ENCODE measurements at places on chromosomes 1 and 21. TPM values are rescaled to one million over a fixed set of nuclear protein-coding genes. Genes with fewer than 3 reads are reported as not detected.

DNA sequence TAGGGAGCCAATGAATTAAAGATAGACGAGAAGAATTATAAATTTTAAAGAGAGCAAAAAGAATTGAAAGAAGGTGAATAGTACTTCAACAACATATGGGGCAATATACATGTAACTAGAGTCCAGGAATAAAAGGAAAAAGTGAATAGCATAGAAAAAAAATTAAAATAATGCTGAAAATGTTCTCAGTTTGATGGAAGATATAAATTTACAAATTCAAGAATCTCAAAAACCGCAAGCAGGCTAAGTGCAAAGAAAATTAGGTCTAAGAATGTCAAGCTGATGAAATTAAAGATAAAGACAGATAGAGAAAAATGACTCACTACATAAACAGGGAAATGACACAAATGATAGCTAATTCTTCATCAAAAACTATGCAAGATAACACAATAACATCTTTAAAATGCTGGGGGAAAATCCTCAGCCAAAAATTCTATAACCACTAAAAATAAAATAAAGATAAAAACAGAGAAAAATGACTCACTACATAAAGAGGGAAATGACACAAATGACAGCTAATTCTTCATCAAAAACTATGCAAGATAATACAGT is 326.3 kb downstream of the TBX15 start:
- H3K27ac ChIP-seq, result no peak overlapping the region
- H3K27me3 ChIP-seq, result no peaks in the 10 kb centered on the region
- no peaks in the 10 kb centered on the region for H3K4me1 ChIP-seq
- no peak for DNase-seq
- H3K4me3 ChIP-seq, result no peak overlapping the region

DNA sequence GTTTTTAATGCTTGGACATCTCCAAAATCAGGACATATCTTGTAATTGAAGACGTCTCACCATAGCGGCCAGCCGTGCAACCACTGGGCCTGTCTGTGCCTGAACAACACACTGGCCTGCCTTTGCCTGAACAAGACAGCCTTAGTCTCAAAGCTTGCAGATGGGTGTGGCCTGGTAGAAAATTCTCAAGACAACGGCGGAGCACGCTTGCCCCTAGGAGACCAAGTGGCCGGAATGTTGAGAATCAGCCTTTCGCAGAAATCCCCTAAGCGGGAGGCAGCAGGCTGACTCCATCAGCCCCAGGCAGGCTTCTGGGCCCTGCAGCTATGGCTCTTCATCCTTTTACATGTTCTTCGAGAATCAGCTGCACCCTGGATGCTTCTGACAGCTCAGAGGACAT is 98.0 kb upstream of the C1orf174 start:
- no peaks in the 10 kb centered on the region for H3K36me3 ChIP-seq
- DNase-seq, result no peak
- H3K27me3 ChIP-seq, result no peaks in the 10 kb centered on the region
- no peak overlapping the region for H3K27ac ChIP-seq

GRCh38 chr1:204564835-204565234 is 48.6 kb downstream of the MDM4 start:
- DNase-seq, result no peak
- H3K27me3 ChIP-seq, result no peaks in the 10 kb centered on the region
- no peak overlapping the region for H3K27ac ChIP-seq

GRCh38 chr1:47684964-47685762 is 247.3 kb downstream of the FOXD2 start:
- peaks cover 9% of the 10 kb centered on the region for H3K4me1 ChIP-seq
- no peak overlapping the region for H3K4me3 ChIP-seq
- peaks cover 7% of the 10 kb centered on the region for H3K27me3 ChIP-seq
- H3K27ac ChIP-seq, result no peak overlapping the region

DNA sequence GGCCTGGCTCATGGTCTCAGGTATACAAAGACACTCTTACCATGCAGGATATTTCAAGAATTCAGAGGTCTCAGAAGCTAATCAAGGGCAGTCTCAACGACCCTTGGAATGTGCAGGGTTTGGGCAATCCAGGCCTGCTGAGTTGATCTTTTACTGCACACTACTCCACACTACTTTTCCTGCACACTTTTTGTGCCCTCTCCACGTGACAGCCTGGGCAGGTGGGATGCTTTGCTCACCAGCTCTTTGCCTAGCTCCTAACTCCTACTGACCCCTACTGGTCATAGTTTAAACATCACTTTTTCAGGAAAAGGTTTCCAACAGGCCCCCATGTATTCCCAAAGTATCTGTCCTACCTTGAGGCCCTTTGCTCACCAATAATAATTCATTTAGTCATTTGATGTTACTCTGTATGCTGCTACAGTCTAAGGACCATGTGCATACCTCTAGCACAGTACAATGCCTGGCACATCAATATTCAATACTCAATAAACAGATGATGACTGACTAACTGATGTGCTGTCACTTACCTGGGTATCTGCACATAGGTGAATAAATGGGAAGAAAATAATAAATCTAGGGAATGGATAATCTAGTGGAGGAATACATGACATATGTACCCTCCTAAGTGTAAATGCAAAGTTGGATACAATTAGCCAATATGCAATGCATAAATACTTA is 9.6 kb downstream of the DUSP23 start:
- no peak overlapping the region for H3K27ac ChIP-seq
- peaks cover 35% of the 10 kb centered on the region for H3K27me3 ChIP-seq
- no peaks in the 10 kb centered on the region for H3K36me3 ChIP-seq
- H3K4me3 ChIP-seq, result no peak overlapping the region
- H3K4me1 ChIP-seq, result no peaks in the 10 kb centered on the region

The CLDN19 gene
- 1.9 TPM for total RNA-seq

The KCNA3 gene
- 1.1 TPM for total RNA-seq

- DNase-seq, result no peak
- H3K4me3 ChIP-seq, result no peak overlapping the region
- no peaks in the 10 kb centered on the region for H3K36me3 ChIP-seq
- no peak overlapping the region for H3K27ac ChIP-seq
Observed at GRCh38 chr1:9500756-9501754, 38.2 kb upstream of the SLC25A33 start.

DNA sequence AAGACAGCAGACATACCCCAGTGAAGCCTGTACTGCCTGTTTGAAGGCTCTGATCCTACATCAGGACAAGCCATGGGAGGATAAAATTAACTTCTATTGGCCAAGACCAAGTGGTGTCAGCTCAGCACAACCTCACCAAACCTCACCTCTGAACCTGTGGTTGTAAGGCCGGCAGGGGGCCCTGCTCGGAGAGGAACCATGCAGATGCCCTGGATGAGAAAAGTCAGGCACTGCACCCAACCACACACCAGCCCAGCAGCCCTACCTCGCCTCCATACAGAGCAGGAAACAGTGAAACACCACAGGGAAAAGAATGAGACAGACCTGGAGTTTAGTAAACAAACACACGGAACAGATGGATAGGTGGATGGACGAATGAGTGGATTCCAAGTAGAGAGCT is 70.0 kb upstream of the PAX7 start:
- DNase-seq, result no peak
- no peak overlapping the region for H3K4me3 ChIP-seq
- peaks cover 10% of the 10 kb centered on the region for H3K4me1 ChIP-seq
- no peaks in the 10 kb centered on the region for H3K36me3 ChIP-seq
- H3K27ac ChIP-seq, result no peak overlapping the region
- H3K27me3 ChIP-seq, result peaks cover 33% of the 10 kb centered on the region

DNA sequence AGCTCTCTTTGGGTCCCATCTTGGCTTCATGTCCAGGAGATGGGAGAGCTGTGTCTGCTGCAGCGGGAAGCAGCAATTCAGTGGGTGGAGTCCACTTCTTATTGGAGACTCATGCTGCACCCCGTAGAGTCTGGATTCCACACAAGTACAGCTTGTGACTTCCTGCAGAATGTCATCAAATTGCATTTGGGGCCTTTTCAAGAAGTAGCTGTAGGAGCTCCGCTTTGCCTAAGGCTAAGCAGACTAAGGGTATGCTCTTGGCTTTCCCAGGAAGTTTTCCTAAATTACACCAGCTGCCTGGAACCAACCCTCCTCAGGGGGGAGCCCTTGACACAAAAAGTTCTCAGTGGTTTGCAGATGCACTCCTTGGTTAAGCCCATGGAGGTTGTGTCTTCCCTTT is 5.7 kb upstream of the MOB3C start:
- H3K27ac ChIP-seq, result no peak overlapping the region
- H3K36me3 ChIP-seq, result no peaks in the 10 kb centered on the region
- H3K27me3 ChIP-seq, result no peaks in the 10 kb centered on the region
- DNase-seq, result no peak
- H3K4me1 ChIP-seq, result peaks cover 10% of the 10 kb centered on the region
- H3K4me3 ChIP-seq, result no peak overlapping the region

GRCh38 chr1:157189096-157189495 is 50.9 kb upstream of the ETV3 start:
- H3K27me3 ChIP-seq, result peaks cover 3% of the 10 kb centered on the region
- H3K4me1 ChIP-seq, result no peaks in the 10 kb centered on the region
- H3K36me3 ChIP-seq, result no peaks in the 10 kb centered on the region
- DNase-seq, result no peak
- no peak overlapping the region for H3K4me3 ChIP-seq
- H3K27ac ChIP-seq, result no peak overlapping the region

GRCh38 chr21:45401054-45401518 is 3.9 kb upstream of the COL18A1 start:
- H3K36me3 ChIP-seq, result no peaks in the 10 kb centered on the region
- no peaks in the 10 kb centered on the region for H3K27me3 ChIP-seq
- peaks cover 25% of the 10 kb centered on the region for H3K4me1 ChIP-seq
- H3K27ac ChIP-seq, result no peak overlapping the region
- no peak overlapping the region for H3K4me3 ChIP-seq

DNA sequence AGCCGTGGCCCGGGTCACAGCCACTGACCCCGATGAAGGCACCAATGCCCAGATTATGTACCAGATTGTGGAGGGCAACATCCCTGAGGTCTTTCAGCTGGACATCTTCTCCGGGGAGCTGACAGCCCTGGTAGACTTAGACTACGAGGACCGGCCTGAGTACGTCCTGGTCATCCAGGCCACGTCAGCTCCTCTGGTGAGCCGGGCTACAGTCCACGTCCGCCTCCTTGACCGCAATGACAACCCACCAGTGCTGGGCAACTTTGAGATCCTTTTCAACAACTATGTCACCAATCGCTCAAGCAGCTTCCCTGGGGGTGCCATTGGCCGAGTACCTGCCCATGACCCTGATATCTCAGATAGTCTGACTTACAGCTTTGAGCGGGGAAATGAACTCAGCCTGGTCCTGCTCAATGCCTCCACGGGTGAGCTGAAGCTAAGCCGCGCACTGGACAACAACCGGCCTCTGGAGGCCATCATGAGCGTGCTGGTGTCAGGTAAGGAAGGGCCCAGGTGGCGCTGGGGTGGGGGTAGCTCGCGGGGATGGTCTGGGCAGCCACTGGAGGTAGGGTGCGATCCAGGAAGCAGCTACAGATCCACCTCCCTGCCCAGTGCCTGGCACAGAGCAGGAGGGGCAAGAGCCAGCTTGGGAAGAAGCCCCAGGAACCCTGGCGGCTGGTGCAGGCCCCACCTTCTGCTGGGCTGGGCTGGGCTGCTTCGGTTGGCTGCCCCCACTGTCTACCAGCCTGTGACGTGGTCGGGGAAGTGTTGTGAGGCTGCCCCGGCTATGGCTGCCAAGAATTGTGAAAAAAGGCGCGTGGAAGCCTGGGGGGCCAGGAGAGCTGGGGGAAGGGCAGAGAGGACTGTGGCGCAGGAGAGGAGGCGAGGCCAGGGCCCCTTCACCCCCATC is 3.8 kb downstream of the CELSR2 start:
- H3K27ac ChIP-seq, result peak overlapping the region; percentile 88
- no peaks in the 10 kb centered on the region for H3K27me3 ChIP-seq
- H3K4me1 ChIP-seq, result peaks cover 57% of the 10 kb centered on the region

DNA sequence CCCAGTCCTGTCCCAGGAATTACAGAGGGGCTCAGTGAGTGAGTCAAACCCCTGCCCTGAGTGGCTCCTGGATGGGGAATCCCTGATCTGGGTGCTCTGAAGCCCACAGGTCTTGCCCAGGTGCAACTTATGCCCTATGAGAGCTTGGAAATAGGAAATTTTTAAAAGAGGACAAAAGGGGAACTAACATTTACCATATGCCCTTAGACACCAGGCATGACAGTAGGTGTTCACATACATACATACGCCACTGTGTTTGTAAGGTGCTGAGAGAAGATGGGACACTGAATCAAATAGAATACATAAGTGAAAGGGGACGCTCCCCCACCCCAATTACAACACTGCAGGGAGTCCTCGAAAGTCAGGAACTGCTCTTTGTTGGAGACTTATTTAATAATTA is 1.4 kb downstream of the CFAP45 start:
- no peaks in the 10 kb centered on the region for H3K36me3 ChIP-seq
- no peak overlapping the region for H3K4me3 ChIP-seq
- H3K27ac ChIP-seq, result no peak overlapping the region
- peaks cover 11% of the 10 kb centered on the region for H3K4me1 ChIP-seq
- no peaks in the 10 kb centered on the region for H3K27me3 ChIP-seq
- no peak for DNase-seq

GRCh38 chr1:111241797-111242196 is 14.3 kb downstream of the CHI3L2 start:
- H3K27me3 ChIP-seq, result no peaks in the 10 kb centered on the region
- H3K4me1 ChIP-seq, result no peaks in the 10 kb centered on the region
- no peaks in the 10 kb centered on the region for H3K36me3 ChIP-seq
- no peak overlapping the region for H3K27ac ChIP-seq
- no peak overlapping the region for H3K4me3 ChIP-seq

DNA sequence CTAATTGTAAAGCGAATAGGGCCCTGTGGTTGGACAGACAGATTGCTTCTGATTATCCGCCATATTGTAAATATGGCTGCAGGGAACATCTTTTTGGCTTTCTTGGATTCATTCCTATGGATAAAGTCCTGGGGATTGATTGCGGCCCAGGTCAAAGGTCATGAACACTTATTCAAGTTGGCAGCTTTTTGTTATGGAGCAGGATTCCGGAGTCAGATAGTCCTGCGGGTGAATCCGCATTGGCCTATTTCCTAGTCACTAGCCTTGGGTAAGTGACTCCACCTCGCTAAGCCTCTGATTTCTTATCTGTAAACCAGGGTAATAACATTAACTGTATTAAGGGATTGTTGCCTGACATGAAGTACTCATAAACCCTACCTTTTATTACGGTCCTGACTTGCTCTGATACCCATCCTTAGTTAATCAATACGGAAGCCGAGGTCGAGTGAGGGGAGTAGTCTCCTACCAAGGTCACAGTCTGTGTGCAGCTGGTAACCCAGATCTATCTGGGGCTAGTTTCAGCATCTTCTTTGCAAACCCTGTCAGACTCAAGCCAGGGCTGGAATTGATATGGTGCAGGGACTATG is 31.7 kb downstream of the EDN2 start:
- H3K4me3 ChIP-seq, result no peak overlapping the region
- H3K4me1 ChIP-seq, result peaks cover 41% of the 10 kb centered on the region
- DNase-seq, result no peak
- no peaks in the 10 kb centered on the region for H3K36me3 ChIP-seq
- H3K27ac ChIP-seq, result no peak overlapping the region

GRCh38 chr1:240468656-240469055 is 143.3 kb downstream of the GREM2 start:
- H3K27ac ChIP-seq, result no peak overlapping the region
- H3K4me3 ChIP-seq, result no peak overlapping the region
- peaks cover 5% of the 10 kb centered on the region for H3K4me1 ChIP-seq
- no peak for DNase-seq

The NID1 gene
- 269 TPM for total RNA-seq

All from esophagus muscularis mucosa (tissue), 4 donors.